ENCODE measurements at places on chromosomes 12 and 14.

DNA sequence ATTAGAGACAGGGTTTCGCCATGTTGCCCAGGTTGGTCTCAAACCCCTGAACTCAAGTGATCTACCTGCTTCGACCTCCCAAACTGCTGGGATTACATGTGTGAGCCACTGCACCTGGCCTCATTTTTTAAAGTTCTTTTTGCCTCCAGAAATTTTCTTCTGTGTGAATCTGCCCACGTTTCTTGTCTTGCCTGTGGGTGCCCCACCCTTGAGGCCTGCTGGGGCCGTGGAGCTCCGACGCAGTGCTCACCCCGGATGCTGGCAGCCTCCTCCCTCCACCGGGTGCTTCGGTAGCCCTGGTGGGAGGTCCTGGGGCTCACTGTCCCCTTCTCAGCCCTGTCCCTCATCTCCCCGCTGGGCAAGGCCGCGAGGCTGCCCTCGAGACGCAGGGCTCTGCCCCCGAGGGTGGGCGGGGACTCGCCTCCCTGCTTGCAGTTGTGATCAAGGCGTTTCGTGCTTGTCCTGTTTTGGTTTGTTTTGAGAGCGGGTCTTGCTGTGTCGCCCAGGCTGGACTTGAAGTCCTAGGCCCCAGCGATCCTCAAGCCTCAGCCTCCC is 19.5 kb upstream of the CRIP2 start:
- H3K27me3 ChIP-seq = no peaks in the 10 kb centered on the region
- H3K4me3 ChIP-seq = no peak overlapping the region
- H3K27ac ChIP-seq = no peak overlapping the region
- peaks cover 29% of the 10 kb centered on the region for H3K36me3 ChIP-seq
- no peaks in the 10 kb centered on the region for H3K4me1 ChIP-seq
- DNase-seq = no peak

DNA sequence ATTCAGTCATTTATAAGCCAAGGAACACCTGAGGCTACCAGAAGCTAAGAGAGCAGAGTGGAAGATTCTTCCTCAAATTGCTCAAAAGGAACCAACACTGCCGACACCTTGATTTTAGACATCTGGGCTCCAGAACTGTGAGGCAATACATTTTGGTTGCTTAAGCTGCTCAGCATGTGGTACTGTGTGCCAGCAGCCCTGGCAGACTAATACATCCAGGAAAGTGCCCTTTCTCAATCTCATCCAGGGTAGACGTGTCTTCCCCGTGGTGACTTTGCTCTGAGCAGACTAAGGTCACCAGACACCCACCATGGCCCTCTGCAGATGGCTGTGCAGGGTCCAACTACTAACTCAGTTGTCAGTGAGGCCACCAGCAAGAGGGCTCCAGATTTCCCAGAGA is 122.8 kb downstream of the VRK1 start:
- H3K4me3 ChIP-seq = no peak overlapping the region
- no peak for DNase-seq
- H3K36me3 ChIP-seq = no peaks in the 10 kb centered on the region
- H3K4me1 ChIP-seq = no peaks in the 10 kb centered on the region

DNA sequence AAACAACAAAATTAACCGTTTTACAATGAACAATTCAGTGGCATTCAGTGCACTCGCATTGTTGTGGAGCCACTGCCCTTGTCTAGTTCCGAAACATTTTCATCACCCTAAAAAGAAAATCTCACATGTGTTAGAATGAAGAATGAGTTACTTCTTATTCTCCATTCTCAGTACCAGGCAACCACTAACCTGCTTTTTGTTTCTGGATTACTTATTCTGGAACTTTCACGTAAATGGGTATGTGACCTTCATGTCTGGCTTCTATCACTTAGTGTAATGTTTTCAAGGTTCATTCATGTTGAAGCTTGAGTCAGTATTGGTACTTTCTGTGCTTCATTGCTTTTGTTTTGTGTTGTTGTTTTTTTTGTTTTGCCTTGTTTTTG is 15.6 kb downstream of the RCOR1 start:
- no peaks in the 10 kb centered on the region for H3K27me3 ChIP-seq
- H3K27ac ChIP-seq = no peak overlapping the region
- H3K4me3 ChIP-seq = no peak overlapping the region
- H3K4me1 ChIP-seq = no peaks in the 10 kb centered on the region
- no peaks in the 10 kb centered on the region for H3K36me3 ChIP-seq
- DNase-seq = no peak

- no peaks in the 10 kb centered on the region for H3K36me3 ChIP-seq
- no peak overlapping the region for H3K27ac ChIP-seq
- no peak for DNase-seq
- H3K4me1 ChIP-seq = peaks cover 7% of the 10 kb centered on the region
- no peaks in the 10 kb centered on the region for H3K27me3 ChIP-seq
Observed at GRCh38 chr12:125070112-125070511, 4.9 kb downstream of the AACS start.

- DNase-seq = no peak
- no peaks in the 10 kb centered on the region for H3K36me3 ChIP-seq
- peaks cover 5% of the 10 kb centered on the region for H3K4me1 ChIP-seq
- no peak overlapping the region for H3K4me3 ChIP-seq
- H3K27ac ChIP-seq = no peak overlapping the region
Observed at GRCh38 chr12:76460807-76461206, 98.8 kb downstream of the OSBPL8 start.

DNA sequence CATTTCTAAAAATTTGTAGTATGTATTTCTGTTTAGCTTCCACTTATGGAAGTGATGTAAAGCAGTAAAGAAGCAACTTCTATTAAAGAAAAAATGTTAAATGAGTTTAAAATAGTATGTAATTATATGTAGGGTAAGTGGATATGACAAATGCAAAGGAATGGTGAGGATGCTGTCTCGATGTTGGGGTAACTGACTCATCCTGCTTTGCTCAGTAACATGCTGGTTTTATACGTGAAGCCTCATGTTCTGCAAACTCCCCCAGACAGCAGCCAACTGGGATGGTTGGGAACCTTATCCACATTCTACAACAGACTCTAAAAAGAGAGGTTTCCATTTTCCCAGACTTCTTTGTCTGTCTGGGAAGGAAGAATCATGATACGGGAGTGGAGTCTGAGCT is 1006.4 kb upstream of the TMEM132C start:
- H3K27me3 ChIP-seq = no peaks in the 10 kb centered on the region
- H3K4me1 ChIP-seq = no peaks in the 10 kb centered on the region
- DNase-seq = no peak
- no peaks in the 10 kb centered on the region for H3K36me3 ChIP-seq

DNA sequence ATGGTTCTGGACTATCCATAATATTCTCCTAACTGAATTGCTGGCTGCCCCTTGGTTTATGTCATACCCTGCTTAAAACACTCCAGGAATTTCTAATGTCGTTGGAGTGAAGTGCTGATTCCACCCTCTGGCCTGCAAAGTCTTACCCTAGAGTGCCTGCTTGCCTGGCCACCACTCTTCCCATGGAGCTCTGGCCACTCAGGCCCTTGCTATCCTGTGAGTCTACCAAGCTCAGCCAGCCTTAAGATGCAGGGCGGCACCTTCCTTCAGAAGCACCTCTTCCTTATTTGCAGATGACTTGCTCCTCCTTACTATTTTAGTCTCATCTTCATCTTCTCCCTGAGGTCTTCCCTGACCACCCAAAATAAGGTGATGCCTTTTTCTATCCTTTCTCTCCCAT is 35.3 kb downstream of the SLC6A15 start:
- no peaks in the 10 kb centered on the region for H3K36me3 ChIP-seq
- no peak overlapping the region for H3K27ac ChIP-seq
- no peaks in the 10 kb centered on the region for H3K4me1 ChIP-seq
- DNase-seq = no peak
- H3K27me3 ChIP-seq = no peaks in the 10 kb centered on the region

DNA sequence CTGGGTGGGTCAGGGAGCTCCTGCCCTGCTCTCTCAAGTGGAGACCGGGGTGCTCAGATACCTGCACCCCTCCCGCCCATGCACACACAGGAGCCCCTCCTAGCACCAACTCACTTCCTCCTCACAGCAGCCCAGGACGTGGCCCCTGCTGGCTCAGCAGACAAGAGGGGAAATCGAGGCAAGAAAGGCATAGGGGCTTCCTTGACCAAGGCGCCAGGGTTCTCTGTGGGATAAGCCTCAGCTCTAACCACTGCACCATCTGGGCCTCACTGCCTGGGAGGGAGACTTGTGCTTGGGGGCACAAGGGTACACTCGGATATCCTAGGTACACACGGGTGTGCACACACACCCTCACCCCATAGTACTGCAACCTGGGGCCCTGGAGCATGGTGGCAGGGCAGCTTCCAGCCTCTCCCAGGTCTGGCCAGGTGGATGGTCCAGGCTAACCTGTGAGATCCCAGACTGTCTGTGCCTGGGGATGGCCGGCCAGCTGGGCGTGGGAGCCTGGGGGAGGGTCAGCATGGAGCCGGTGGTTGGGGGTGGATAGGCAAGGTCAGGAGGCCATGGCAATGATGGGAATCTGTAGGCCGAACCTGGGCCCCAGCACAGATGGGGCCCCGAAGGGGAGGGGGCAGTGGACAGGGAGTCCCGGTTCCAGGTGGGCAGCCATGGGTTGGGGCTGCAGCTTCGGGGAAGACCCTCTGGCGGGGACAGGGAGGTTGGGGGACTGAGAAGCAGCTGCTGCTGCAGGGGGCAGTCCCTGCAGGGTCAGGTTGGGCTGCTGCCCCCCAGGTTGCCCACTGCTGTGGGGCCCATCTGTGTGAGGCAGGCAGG is 312.4 kb downstream of the TMEM121 start:
- no peaks in the 10 kb centered on the region for H3K36me3 ChIP-seq
- H3K27ac ChIP-seq = no peak overlapping the region
- no peaks in the 10 kb centered on the region for H3K27me3 ChIP-seq
- no peaks in the 10 kb centered on the region for H3K4me1 ChIP-seq
- no peak overlapping the region for H3K4me3 ChIP-seq

DNA sequence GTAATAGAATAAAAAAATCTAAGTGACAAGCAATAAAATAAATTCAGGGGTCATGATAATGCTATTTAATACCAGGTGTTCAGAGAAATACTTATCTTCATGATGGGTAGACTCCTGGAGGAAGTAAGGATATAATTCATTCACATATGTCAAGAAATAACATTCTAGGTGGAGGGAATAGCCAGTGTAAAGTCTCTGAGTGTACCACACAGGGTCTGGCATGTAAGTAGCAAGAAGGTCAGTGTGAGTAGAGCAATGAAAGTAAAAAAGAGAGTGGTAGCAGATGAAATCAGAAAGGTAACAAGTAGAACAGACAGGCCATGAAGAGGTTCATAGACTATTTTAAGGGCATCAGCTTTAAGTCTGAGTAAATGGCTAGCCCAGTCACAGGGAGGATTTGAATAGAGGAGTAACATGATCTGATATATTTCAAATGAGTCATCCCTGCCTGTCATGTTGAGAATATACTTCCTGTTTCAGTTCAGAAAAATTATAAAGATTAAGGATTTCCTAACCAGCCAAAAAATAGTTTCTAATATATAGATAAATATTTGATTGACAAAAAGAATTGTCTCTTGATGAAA is 519.9 kb downstream of the C12orf50 start:
- no peaks in the 10 kb centered on the region for H3K27me3 ChIP-seq
- no peaks in the 10 kb centered on the region for H3K4me1 ChIP-seq
- H3K27ac ChIP-seq = no peak overlapping the region
- no peak overlapping the region for H3K4me3 ChIP-seq
- DNase-seq = no peak
- no peaks in the 10 kb centered on the region for H3K36me3 ChIP-seq

DNA sequence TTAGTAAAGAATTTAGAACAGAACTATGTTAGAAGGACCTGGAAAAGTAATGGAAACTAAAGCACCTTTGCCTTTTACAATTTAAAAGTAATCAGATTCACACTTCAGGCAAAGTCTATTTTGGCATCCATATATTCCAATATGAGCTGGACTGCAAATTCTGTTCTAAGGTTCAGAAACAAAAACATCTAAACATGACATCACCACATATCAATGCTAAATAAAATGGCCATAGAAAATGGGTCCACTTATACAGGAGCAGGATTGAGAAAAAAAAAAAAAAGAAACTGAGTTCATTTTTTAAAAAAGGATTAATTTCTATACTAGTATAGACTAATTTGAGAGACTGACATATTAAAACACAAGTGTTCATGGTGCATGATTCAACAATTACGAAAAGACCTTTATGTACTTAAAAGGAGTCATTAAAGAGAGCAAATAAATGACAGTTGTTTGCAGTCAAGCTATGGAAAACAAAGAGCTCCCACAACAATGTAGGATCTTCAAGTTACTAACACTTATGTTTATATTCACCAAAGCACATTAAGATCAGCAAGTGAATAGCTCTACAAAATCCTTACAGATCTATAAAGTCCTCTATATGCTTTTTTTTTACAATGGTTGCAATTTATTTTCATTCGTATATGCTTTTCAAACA is 45.7 kb downstream of the DICER1 start:
- H3K27ac ChIP-seq = no peak overlapping the region
- H3K4me1 ChIP-seq = no peaks in the 10 kb centered on the region
- no peaks in the 10 kb centered on the region for H3K27me3 ChIP-seq
- DNase-seq = no peak
- H3K4me3 ChIP-seq = no peak overlapping the region
- H3K36me3 ChIP-seq = peaks cover 60% of the 10 kb centered on the region

DNA sequence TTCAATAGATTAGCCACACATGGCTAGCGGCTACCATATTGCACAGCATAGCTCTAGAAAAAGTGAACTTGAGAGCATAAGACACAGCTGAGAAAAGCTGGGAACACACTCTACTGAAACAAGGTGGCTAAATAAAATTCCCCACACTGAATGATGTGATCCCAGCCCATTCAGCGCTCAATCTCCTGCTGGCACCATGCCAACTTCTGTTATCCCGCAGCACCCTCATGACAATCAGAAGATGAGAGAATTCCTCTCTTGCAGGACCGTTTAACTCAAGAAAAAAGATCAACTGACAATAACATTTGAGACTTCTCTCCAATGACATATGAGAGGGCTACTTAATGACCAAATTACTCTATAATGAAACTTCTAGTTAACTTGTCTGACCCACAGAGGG is 115.4 kb downstream of the ADAMTS20 start:
- H3K36me3 ChIP-seq = no peaks in the 10 kb centered on the region
- no peaks in the 10 kb centered on the region for H3K4me1 ChIP-seq
- no peak for DNase-seq
- no peak overlapping the region for H3K4me3 ChIP-seq

- no peaks in the 10 kb centered on the region for H3K27me3 ChIP-seq
- no peaks in the 10 kb centered on the region for H3K4me1 ChIP-seq
- H3K36me3 ChIP-seq = peaks cover 18% of the 10 kb centered on the region
- no peak for DNase-seq
Observed at GRCh38 chr12:92803903-92804302, 101.1 kb downstream of the PLEKHG7 start.

DNA sequence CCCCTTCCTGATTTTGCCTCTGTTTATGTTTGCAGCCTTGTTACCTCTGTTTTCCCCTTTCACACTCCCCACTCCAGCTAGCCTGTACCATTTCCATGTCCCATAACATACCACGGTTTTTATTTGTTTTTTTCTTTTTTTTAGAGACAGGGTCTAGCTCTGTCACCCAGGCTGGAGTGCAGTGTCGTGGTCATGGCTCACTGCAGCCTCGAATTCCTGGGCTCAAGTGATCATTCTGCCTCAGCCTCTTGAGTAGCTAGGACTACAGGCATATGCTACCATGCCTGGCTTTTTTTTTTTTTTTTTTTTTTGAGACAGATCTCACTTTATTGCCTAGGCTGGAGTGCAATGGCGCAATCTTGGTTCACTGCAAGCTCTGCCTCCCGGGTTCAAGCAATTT is 18.4 kb upstream of the SAMD4A start:
- H3K27me3 ChIP-seq = no peaks in the 10 kb centered on the region
- no peaks in the 10 kb centered on the region for H3K36me3 ChIP-seq
- no peaks in the 10 kb centered on the region for H3K4me1 ChIP-seq
- H3K27ac ChIP-seq = no peak overlapping the region
- no peak overlapping the region for H3K4me3 ChIP-seq

All from effector memory CD4-positive, alpha-beta T cell (primary cell).